ENCODE measurements at places on chromosomes 4 and X. TPM values are rescaled to one million over a fixed set of nuclear protein-coding genes. Genes with fewer than 3 reads are reported as not detected.

DNA sequence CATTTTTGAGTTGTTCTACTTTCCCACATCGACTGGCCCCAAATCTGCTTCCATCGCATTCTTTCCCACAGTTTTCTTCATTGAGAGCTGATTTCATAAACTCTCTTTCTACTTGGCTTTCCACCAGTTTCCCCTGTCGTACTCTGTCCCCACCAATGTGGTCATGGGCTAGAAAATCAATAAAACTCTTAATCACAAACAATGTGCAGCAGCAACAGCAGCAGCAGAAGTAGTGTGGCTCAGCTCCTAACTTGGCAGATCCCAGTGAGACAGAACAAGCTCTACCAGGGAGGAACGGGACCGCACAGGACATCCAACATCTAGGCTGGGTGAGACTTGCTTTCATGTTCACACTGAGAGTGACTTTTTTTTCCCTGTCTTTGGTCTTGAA, 3.1 kb upstream of the SETD7 start:
- no peak overlapping the region for H3K4me3 ChIP-seq
- peaks cover 17% of the 10 kb centered on the region for H3K4me1 ChIP-seq
- no peaks in the 10 kb centered on the region for H3K36me3 ChIP-seq
- H3K27me3 ChIP-seq, result peaks cover 23% of the 10 kb centered on the region
- H3K27ac ChIP-seq, result no peak overlapping the region

The LDOC1 gene
- polyA plus RNA-seq, result 19.4 TPM

DNA sequence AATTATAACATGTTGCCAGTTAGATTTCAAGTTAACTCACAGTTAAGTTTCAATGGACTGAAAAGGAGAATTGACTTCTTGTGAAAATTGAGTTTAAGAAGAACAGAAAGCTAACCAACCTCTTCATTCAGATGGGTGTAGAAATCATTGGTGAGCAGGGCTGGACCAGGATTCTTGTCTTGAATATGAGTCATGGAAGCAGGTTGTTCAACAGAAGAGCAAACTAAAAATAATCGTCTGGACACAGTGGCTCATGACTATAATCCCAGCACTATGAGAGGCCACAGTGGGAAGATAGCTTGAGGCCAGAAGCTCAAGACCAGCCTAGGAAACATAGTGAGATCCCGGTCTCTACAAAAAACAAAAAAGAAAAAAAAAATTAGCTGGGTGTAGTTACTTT, 98.2 kb downstream of the ARSJ start:
- H3K4me3 ChIP-seq, result no peak overlapping the region
- H3K27ac ChIP-seq, result no peak overlapping the region
- H3K36me3 ChIP-seq, result no peaks in the 10 kb centered on the region
- H3K27me3 ChIP-seq, result no peaks in the 10 kb centered on the region
- peaks cover 19% of the 10 kb centered on the region for H3K4me1 ChIP-seq

DNA sequence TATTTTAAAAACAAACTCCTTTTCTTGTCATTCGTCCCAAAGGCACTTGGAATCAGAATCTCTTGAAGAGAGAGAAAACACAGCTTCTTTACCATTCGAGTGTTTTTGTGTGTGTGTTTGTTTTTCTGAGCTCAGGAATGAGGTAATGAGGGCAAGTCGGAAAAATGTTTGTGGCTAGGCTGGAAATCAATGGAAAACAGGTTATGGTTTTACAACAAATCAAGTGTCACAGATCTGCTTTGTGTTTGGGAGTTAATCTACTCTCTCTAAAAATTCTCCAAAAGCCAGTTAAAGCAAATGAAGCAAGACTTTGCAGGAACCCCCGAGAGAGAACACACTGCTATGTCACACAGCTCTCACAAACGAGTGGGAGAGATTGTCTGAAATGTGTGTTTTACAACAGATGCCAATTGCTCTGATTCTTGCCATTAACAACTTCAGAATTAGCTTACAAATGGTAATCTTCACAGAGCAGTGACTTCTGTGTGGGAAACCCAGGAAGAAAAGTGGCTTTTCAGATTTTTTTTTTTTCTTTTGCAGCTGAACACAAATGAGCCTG, 264.1 kb downstream of the CBLL2 start:
- H3K36me3 ChIP-seq, result no peaks in the 10 kb centered on the region
- DNase-seq, result no peak
- H3K4me1 ChIP-seq, result no peaks in the 10 kb centered on the region
- H3K27ac ChIP-seq, result no peak overlapping the region

The CT47A7 gene
- polyA plus RNA-seq, result not detected

- no peaks in the 10 kb centered on the region for H3K36me3 ChIP-seq
- peak; percentile 29 for DNase-seq
- H3K4me3 ChIP-seq, result no peak overlapping the region
- no peak overlapping the region for H3K27ac ChIP-seq
- H3K27me3 ChIP-seq, result peaks cover 11% of the 10 kb centered on the region
Measured at GRCh38 chr4:89254847-89255246, 52.8 kb downstream of the GPRIN3 start.

DNA sequence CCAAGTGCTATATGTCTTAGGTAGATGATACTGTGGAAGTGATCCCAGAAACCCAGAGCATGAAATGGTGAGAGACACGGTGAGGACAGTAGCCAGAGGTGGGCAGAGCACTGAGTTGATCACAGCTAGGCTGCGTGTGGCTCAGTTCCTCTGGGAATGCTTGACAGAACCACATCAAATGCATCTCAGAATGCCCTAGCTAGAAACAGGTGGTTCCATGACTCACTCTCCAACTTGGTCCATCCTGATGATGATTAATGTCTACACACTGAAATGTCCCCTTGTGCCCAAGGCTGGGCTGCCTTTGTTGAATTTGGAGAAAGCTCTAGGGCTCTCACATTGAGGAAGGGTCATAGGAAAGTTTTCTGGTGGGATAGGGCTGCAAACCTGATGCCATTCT, 113.6 kb downstream of the ZNF518B start:
- no peak overlapping the region for H3K27ac ChIP-seq
- no peaks in the 10 kb centered on the region for H3K4me1 ChIP-seq
- no peak overlapping the region for H3K4me3 ChIP-seq
- DNase-seq, result no peak

DNA sequence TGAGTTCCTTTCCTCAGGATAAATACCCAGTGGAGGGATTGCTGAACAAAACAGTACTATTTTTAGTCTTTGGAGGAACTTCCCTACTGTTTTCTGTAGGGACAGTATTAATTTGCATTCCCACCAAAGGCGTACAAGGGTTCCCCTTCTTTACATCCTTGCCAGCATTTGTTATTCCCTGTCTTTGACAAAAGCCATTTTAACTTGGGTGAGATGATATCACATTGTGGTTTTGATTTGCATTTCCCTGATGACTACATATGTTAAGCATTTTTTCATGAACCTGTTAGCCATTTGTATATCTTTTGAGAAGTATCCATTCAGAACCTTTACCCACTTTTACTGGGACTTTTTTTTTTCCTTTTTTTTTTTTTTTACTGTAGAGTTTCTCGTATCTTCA, 126.2 kb upstream of the ANXA10 start:
- H3K36me3 ChIP-seq, result no peaks in the 10 kb centered on the region
- peak; percentile 6 for DNase-seq
- H3K27me3 ChIP-seq, result no peaks in the 10 kb centered on the region

The INPP4B gene
- polyA plus RNA-seq, result 0.41 TPM

GRCh38 chr4:36323816-36324419, 42.5 kb downstream of the DTHD1 start:
- no peaks in the 10 kb centered on the region for H3K27me3 ChIP-seq
- no peak overlapping the region for H3K4me3 ChIP-seq
- no peak for DNase-seq

DNA sequence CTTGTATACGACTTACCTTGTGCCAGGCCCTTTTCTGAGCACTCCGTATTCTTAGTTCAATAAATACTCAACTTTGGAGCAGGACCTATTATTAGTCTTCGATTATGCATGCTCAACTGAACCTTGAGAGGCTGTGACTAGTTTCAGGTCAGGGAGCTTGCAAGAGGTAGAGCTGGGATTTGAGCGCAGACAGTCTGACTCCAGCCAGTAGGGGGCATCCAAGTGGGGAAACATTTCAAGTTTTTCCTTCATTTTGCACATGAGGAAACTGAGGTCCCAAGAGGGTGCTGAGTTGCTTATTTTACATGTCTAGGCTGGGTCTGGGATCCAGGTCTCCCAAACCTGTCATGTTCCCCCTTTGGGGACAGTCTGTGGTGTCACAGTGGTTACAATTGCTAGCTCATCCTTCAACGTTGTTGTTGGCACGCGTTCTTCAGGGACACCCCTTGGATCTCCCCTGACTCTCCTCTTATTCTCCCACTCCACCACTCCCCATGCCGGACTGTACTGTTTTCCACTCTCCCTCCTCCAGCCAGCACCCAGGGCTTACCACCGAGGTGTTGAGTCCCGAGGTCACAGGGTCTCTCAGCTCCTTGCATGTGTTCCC, 6.7 kb upstream of the PRICKLE3 start:
- no peaks in the 10 kb centered on the region for H3K27me3 ChIP-seq
- DNase-seq, result peak; percentile 36
- no peak overlapping the region for H3K4me3 ChIP-seq
- no peaks in the 10 kb centered on the region for H3K36me3 ChIP-seq
- no peak overlapping the region for H3K27ac ChIP-seq
- no peaks in the 10 kb centered on the region for H3K4me1 ChIP-seq

The MBNL3 gene
- polyA plus RNA-seq, result 1.4 TPM

Data from endothelial cell of umbilical vein (primary cell).